Nephron progenitor cell (in vitro differentiated cells): ENCODE measurements at places on chromosomes 2 and 18.

DNA sequence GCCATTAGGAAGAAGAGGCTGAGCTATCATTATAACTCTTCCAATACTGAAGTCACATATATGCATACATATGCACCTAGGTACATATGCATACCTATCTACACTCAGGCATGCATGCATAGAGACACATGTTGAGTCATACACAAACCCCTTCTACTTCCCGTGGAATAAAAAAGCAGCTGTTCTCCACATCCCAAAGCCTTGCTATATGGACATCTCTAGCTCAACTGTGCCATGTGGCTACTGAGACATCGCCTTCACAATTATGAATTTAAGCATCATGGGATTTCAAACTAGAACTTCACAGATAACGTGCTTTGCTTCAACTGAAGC is 120.5 kb downstream of the ANKRD44 start:
- DNase-seq: no peak

DNA sequence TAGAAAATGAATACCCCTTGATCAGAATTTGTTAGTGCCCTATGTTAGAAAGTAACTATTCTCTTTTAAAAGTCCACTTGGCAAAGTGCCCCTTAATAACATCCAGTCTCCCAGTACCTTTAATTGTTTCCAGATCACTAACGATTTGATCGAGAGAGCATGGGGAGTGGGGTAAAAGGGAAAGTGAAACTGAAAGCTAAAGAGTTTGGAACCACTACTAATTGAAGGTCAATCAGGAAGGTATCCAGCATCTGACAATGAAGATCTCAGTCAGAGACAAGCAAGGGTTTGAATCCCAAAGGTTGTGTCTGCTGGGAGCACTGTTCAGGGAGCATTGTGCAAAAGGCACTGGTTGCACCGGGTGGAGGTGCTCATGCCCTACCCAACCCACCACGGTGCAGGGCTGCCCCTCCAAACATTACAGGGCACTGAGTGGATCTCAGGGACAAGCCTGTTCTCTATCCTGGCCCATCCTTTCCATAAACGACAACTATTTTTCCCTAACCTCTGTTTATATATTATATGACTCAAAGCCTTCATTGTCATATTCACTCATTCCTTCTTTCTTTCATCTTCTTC is 14.6 kb upstream of the RIT2 start:
- no peak for DNase-seq

DNA sequence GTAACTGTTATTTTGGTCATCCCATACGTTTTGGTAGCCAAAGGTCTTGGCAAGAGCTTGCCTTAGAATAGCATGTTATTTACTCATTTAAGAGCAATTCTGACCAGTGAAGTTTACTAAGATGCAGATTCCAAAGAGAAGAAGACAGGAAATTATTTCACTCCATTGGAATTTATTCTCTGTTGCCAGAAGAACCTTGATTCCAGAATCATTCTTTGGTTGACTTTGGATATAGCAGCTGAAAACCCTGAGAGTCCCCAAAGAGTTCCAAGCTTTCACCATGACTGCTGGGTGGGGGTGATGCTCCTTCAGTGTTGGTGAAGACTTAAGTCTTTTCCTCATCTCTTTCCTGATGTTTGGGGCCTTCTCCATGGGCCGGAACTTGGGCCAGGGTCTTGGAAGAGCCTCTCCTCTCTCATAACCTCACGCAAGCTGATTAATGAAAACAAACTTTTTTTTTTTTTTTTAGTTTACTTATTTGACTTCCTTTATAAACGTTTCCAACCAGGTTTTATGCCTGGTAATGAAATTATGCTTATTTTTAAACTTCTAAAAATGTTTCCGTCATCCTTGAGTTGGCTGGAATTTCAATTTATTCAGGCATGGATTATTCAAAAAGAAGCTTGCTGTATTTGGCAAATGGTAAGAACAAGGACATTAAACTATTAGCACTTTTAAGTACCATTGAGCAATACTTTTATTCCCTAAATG is 192.0 kb downstream of the MTX2 start:
- DNase-seq: no peak

DNA sequence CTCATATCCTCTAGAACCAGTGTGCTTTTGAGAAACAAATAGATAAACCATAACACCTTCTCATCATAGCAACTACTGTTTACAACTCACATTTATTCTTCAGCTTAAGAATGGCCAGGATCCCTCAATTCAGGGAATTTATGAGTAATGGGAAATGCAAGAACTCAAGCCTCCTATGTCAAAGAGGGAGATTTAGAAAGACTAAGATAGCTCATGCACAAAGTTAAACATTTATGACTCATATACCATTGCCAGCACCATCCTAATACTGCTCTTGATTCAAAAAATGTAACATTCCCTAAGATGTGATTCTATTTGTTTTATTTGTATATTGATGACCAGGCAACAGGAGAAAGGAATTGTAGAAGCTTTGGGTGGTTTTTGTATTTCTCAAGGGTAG is 172.8 kb downstream of the CYP26B1 start:
- no peak for DNase-seq

DNA sequence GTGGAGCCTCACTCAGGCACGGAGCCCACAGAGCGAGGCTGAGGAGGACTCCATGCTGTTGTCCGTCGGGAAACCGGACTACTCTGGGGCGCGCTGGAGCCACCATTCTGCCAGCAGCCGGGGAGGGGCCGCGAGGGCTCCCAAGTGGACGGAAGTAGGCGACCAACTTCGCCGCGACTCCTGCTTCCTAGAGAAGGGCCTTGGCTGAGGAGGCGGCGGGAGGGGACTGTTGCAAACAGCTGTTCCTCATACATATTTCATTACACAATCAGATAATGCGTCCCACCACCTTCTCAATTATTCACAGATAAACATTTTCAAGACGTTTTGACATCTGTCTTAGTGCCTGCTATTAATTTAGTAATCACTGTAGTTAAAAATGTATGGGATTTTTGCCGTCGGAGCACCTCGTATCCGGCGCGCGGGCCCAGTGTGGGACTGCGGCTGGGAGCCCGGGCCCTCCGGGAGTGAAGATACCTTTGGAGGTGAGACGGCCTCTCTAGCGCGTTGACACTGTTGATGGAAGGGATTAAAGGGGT is 11.7 kb upstream of the SIX3 start:
- DNase-seq: no peak

- no peak for DNase-seq
These were observed 40.6 kb downstream of the PMS1 start for GRCh38 chr2:189824694-189825396.

GRCh38 chr18:62131301-62131909 is 55.5 kb downstream of the PIGN start:
- peak; percentile 70 for DNase-seq

- no peak for DNase-seq
These were observed 31.0 kb upstream of the GLI2 start for GRCh38 chr2:120704696-120705095.

DNA sequence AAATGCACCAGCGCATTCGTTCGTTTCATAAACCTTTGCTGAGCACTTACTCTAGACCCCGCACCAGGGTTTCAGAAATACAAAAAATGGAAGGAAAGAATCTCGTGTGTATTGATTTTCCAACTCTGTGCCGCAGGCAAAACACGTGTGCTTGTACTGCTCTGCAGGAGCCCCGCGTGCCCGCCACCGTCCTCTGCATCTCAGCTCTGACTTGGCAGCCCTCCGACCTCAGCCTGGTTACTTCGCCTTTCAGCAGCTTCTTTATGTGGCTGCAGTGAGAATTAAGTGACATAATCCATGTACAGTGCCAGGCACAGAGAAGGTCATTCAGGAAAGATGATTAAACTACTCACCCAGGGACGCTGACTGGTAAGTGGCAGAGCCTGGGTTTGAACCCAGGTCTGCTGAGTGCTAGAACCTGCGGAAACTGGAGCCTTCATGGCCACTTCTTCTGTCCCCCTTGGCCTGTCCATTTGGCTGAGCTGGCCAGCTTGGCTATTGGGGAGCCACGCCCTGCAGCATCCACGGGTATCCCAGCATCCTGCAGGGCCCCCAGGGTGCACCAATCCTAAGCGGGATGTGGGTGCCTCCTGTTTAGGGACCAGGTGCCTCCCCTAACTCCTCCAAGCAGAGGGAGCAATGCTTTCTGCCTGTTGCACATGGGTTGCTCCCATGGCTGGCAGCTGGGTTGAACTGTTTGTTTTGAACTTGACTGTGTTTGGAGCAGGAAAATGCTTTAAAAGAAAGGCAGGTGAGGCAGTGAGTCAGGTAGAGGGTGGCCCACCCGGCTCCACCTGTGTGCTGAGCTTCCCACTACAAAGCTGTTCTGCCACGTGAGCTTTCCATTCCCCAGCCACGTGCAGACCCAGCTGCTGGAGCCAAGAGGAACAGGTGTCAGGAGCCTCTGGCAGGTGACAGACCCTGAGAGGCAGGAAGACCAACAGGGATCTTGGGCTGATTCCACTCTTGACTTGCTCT is 34.3 kb downstream of the INHBB start:
- DNase-seq: no peak

DNA sequence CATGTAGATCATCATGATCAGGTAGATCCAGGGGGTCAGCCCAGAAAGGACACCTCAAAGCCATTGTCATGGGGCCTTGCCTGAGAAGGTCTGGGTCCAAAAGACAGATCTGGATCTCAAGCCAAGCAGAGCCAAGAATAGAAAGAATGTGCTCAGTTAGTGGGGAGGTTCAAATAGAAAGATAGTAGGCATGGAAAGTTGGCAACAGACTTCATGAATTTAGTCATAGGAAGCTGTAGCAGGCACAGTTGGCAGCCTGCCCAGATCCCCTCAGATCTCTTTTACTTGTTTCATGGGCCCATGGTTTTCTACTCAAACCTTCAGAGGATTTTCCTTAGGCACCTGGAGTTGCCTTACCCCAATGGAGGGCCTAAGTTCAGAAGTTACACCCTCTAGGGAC is 767.0 kb downstream of the SLC4A3 start:
- no peak for DNase-seq

DNA sequence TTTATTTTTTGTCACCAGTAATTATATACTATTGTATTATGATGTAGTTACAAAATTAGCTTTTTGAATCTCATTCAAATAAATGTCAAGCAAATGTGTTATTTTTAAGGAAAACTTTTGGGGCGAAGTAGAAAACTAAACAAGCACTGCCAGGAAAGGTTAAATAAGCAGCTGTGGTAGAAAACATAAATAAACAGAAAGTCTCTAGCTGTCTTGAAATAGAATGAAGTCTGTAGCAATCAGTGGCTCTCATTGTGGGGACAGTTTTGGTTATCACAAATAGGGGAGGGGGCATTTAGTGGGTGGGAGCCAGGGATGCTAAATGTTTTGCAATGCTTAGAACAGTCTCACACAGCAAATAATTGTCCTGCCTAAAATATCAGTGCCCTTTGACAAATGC is 3.4 kb downstream of the INSIG2 start:
- DNase-seq: no peak

GRCh38 chr2:162475661-162476060 is 131.7 kb downstream of the GCA start:
- DNase-seq: no peak

GRCh38 chr18:5661179-5661578 is 117.4 kb upstream of the EPB41L3 start:
- no peak for DNase-seq

- no peak for DNase-seq
These were observed 1413.7 kb upstream of the TMEFF2 start for GRCh38 chr2:193608451-193608850.

DNA sequence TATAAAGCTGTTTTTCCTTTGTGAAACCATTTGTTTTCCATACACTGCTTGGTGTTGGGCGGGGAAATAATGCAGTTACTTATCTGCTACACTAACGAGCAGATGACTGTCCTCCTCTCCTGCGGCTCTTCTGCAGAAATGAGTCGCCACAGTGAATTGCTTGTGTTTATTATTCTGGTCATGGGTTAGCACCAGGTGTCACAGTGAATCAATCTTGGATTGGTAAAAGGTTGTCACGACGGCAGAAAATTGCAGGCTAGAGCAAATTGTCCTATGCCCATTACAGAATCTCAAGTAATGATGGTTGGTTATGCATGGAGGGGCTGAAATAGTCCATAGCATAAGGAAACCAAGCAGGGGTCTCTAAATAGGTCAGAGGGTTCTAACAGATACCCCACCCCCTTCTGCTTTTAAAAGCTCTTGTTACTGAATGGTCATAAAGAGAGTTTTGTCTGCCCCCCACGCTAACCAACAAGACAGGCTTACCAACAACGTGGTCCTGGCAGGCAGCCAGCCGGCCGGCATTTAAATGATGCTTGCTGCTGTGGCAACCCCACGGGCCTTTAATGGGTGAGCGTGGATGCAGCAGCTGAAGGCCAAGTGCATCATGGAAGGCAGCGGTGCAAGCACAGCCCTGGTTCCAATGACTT is 29.5 kb downstream of the RAB31 start:
- peak; percentile 34 for DNase-seq
